ENCODE measurements at places on chromosomes 2 and 18.

DNA sequence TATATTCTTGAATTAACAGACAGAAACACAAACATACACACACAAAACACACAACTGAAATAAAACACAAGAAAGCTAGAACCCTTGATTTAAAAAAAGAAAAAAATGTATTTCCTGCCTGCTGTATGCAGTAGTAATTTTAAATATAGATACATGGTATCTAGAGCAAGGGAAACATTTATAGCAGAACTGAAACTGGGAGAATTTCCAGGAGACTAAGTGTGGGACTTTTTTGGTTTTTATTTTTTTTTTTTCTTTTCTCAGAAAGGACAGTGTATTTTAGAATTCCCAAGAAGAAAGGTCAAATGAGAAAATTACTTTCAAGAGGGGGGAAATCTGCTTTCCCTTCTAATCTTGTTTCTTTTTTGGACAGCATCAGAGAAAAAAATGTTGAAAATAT, 558.9 kb upstream of the PKDCC start:
- DNase-seq: no peak

GRCh38 chr2:56177420-56178220, 6.2 kb upstream of the CCDC85A start:
- DNase-seq: no peak

DNA sequence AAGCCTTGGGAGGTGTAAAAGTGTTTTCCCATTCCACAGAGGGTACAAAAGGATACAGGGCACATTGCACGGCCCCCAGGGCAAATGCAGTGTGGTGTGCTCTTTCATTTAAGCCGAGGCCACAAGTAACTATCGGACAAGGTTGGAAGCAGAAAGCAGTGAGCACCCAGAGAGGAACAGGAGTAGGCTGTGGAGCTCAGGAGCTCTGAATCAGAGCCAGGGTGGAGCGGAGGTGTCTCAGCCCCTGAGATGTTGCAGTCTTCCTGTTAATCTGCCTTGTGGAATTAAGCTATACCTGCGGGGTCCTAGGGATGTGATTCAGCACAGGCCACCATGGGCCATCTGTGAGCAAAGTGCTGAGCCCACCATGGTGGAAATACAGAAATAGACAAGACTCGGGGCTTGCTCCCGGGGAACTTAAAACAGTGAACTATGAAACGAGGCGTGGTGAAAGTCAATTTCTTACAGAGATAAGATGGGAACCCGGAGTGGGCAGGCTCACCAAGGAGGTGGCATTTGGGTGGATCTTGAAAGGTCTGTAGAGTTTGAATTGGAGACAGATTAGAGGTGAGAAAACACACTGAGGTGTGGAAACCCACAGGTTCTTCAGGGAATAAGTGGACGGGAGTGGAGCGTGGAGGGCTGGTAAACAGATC, 44.0 kb downstream of the ASAP2 start:
- DNase-seq: no peak

DNA sequence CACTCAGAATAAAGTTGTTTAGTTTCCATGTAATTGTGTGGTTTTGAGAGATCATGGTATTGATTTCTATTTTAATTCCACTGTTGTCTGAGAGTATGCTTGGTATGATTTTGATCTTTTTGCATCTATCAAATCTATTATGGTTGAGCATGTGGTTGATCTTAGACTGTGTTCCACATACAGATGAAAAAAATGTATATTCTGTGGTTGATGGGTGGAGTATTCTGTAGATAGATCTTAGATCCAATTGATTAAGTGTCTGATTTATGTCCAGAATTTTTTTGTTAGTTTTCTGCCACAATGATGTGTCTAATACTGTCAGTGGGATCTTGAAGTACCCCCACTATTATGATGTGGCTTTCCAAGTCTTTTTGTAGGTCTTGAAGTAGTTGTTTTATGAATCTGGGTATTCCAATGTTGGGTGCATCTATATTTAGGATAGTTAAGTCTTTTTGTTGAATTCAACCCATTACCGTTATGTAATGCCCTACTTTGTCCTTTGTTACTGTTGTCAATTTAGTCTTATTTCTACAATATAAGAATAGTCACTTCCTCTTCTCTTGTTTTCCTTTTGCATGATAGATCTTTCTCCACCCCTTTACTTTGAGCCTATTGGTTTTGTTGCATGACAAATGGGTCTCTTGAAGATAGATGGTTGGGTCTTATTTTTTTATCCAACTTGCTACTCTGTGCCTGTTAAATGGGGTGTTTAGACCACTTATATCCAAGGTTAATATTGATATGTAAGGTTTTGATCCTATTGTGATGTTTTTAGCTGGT, 101.8 kb downstream of the TRABD2A start:
- no peak for DNase-seq

DNA sequence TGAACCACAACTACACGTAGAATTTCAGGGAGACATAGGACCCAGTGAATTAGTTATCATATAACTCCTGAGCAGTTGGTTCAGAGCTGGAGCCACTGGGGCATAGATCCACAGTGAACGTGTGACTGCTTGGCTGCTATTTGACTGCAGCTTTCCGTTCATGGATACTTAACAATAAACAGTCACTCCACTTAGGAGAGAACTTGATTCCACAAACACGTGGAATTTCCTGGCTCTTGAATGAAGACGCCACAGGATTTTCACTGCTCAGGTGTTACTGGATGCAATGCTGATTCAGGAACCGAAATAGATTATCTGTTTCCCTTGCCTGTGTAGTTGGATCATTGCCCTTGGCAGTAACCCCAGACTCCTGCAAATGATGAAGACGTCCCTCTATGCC, 679.1 kb upstream of the ZEB2 start:
- DNase-seq: no peak

GRCh38 chr18:76913583-76913982, 91.2 kb downstream of the ZNF236 start:
- DNase-seq: peak; percentile 12

- DNase-seq: no peak
Measured at GRCh38 chr2:162545254-162545653, 201.3 kb downstream of the GCA start.

GRCh38 chr2:68764806-68765311, 30.2 kb downstream of the ARHGAP25 start:
- DNase-seq: no peak

- DNase-seq: no peak
Measured at GRCh38 chr2:57981083-57981768, 65.4 kb upstream of the VRK2 start.

GRCh38 chr2:175476948-175477347, 295.4 kb upstream of the ATP5MC3 start:
- DNase-seq: no peak

DNA sequence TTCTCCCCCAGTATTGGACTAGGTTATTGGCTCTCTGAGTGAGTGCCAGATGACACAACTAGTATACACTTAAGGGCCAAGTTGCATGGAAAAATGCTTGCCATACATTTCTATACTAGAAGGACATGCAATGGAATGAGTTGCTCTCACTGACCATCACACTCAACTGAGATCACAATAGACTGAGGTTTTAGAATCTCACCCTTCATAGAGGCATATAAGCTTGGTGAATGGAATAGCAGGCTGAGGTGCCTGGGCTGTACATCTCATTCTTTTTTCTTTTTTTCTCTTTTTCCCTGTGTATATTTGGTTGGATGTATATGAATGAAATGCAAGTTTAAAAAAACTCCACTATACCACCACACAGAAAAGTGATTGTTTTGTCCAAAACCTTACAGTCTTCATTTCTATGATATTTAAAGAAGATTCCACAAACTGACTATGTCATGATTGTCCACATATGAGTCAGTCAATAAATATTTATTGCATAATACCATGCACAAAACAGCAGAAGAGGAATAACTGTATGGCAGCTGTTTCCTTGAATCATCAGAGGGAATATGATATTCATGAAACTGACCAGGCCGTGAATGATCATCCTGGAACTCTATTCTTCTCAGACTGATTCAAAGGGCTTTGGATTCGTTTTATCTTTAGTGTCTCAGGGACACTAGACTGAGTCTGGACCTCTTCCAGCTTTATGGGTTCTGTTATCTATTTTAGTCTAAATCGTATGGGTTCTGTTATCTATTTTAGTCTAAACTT, 122.6 kb upstream of the STK17B start:
- DNase-seq: no peak

DNA sequence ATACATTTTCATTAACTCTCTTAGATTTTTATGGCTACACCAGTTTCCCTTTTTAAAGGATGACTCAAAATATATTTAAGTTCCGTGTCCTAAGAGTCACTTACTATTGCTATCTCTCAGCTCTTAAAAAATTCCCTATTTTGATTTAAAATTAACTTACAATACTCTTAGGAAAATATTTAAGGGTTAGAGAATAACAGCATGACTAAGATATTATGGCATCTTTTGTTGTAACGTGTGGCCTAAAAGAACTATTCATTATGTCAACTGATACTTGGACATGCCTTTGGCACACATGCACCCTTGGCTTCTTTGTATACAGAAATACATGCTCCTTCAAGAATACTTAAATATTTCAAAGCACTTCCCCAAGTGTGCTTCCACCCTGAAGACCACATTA, 42.3 kb downstream of the SCN3A start:
- no peak for DNase-seq

- no peak for DNase-seq
Measured at GRCh38 chr2:145484448-145485097, 964.7 kb upstream of the ZEB2 start.

GRCh38 chr2:73870084-73870483, 22.7 kb upstream of the ACTG2 start:
- no peak for DNase-seq

- no peak for DNase-seq
Measured at GRCh38 chr2:191620144-191620543, 57.8 kb upstream of the NABP1 start.

DNA sequence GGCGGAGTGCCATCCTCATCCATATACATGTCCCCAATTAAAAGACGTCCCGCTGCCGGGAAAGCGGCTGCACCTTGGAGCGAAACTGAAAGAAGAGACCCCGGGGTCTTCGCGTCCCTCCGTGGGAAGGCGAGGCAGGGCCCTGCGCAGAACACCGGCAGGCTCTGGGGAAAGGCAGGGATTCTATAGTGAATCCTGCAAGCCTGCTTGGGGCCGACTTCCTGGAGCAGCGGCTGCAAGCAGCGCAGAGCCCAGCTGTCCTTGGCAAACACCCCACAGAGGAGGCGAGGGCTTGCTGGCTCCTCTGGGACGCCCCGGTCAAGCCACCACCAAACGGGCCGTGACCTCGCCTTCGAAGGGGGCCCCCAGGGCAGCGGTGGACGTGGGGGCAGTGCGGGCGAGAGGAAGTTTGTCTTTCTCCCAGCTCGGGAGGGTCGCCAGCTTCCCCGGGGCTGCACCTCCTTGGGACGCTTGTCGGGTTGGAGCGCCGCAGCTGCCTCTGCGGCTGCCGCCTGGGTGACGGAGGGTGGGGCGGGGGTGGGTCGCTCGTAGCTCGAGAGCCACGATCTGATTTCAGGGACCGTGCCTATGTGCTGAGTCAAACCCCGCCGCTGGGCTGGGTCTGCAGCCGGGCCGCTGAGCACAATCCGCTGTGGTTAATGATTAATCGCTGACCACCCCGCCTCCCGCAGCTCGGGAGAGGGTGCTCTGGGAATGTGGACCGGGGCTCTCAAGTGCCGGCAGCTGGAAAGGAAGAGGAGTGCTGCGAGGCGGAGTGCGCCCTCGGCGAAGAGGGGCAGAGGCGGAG, 486 bp upstream of the GPR39 start:
- DNase-seq: no peak

DNA sequence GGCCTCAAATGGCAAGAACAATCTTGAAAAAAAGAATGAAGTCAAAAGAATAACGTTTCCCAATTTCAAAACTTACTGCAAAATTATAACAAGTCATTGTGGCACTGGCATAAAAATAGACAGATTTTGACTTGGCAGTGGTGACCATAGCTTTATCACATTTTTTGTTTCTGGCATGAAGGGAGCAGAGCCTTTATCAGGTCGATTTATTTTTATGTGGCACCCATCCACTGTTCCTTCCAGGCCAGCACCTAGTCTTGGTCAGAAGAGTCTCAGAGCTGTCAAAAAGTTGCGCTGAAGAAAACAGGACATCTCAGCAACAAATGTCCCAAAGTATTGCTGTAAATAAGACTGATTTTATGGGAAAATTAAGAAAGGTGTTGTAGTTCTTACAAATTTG, 92.4 kb downstream of the TRABD2A start:
- no peak for DNase-seq

DNA sequence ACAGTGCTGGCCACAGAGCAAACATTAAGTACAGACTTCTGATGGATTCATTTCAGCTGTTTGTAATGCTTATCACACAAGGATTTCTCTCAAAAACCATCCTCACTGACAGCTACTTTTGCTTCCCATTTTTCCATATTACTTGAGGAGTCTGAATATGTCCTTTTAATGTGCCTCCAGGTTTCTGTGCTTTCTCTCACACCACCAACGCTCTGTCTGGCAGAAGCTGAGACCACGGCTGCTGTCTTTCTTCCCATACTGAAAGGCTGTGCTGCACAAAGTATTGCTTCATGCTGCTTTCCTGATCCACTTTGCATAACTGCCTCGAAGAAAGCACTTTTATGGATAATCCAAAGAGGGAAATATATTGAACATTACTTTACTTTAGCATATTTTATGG, 312.1 kb upstream of the ZEB2 start:
- DNase-seq: no peak

DNA sequence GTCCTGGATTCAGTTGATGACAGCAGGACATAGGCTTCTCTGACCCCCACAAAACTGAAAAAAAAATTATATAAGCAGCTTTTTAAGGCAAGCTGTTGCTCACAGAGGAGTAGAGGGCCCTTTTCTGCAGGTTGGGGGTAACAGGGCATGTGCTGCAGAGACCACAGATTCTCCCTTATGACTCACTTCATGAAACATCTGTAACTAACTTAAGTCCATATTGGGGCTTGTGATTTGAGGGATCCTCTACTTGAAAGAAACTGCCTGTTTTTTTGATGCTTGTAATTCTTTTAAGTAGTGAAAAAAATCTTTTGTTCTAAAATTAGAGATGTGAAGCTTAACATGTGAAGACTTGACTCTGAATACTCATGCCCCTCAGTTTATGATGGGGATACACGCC, 33.4 kb downstream of the XRCC5 start:
- no peak for DNase-seq

DNA sequence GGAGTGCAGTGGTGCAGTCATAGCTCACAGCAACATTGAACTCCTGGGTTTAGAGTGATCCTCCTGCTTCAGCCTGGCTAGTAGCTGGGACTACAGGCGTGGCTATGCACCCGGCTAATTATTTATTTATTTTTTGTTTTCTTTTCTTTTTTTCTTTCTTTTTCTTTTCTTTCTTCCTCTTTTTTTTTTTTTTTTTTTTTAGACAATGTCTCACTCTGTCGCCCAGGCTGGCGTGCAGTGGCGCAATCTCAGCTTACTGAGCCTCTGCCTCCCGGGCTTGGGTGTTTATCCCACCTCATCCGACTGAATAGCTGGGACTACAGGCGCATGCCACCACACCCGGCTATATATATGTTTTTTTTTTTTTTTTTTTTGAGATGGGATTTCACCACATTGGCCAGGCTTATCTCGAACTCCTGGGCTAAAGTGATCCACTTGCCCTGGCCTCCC, 1.4 kb upstream of the ANXA4 start:
- no peak for DNase-seq

Measured in NCI-H2081 treated with DMSO at 0.1 percent for 48 hours (cell line).